ENCODE measurements at places on chromosomes 4 and X. TPM values are rescaled to one million over a fixed set of nuclear protein-coding genes. Genes with fewer than 3 reads are reported as not detected.

The MGAT4D gene
- total RNA-seq, result not detected

DNA sequence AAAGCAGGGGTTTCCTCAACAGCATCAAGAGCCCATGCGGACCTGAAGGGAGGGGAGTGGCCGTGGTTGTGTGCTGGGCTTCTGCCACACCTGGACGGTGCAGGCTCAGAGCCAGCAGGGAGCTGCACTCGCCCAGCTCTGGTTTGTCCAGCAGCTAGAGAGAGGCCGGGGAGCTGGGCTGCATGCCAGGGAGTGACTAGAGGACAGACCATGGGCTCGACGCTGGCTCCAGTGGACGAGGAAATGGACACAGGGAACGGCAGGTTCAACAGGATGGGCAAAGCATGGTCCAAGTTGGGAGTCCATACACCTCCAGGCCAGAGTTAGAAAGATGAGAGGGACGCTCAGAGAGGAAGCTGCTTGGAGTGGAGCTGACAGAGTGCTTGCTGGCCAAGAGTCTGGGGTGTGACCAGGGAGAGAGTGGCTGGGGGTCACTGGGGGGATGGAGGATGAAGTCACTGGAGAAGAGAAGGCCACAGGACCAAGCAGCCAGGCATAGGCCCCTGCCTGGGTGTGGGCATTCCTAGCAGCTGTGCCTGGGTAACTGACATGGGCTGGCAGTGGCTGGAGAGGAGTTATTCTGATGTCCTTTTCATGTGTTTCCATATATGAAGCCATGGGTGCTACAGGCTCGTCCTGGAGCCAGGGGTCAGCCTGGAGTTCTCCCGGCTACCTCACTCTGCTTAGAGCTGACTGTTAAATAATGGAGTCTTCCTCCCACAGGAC, 42.8 kb downstream of the HTT-AS start:
- no peak overlapping the region for H3K27ac ChIP-seq
- no peak for DNase-seq
- no peaks in the 10 kb centered on the region for H3K36me3 ChIP-seq
- H3K27me3 ChIP-seq, result no peaks in the 10 kb centered on the region
- H3K4me1 ChIP-seq, result no peaks in the 10 kb centered on the region

- no peak for DNase-seq
- H3K4me1 ChIP-seq, result peaks cover 7% of the 10 kb centered on the region
- H3K27me3 ChIP-seq, result no peaks in the 10 kb centered on the region
- peaks cover 24% of the 10 kb centered on the region for H3K36me3 ChIP-seq
Measured at GRCh38 chr4:158870282-158870625, 101.4 kb downstream of the FNIP2 start.

DNA sequence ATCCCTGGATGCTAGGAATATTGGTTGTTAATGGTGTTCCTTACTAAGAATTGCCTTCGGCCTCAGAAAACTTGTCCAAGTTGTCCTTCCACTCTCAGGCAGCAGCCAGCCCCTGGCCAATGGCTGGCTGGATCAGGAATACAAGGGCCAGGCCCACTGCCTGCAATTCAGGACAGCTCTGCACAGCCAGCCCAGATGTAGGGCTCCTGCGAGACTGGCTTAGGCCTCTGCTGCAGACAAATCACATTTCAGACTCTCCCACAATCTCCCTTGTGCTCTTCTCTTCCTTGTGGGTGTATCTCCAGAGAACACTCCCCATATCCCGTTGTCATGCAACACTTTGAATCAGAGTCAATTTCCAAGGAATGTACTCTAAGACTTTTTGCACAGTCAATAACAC, 747.6 kb upstream of the FTHL17 start:
- no peak overlapping the region for H3K4me3 ChIP-seq
- no peaks in the 10 kb centered on the region for H3K27me3 ChIP-seq

Measured in activated CD8-positive, alpha-beta T cell treated with anti-CD3 and anti-CD28 coated beads for 36 hours (primary cell).